ENCODE measurements at places on chromosomes 11 and 22. TPM values are rescaled to one million over a fixed set of nuclear protein-coding genes. Genes with fewer than 3 reads are reported as not detected.

GGA1 gene
- total RNA-seq: 59.8 TPM

OR2D2 gene
- total RNA-seq: not detected

ALX4 gene
- total RNA-seq: not detected

DNA sequence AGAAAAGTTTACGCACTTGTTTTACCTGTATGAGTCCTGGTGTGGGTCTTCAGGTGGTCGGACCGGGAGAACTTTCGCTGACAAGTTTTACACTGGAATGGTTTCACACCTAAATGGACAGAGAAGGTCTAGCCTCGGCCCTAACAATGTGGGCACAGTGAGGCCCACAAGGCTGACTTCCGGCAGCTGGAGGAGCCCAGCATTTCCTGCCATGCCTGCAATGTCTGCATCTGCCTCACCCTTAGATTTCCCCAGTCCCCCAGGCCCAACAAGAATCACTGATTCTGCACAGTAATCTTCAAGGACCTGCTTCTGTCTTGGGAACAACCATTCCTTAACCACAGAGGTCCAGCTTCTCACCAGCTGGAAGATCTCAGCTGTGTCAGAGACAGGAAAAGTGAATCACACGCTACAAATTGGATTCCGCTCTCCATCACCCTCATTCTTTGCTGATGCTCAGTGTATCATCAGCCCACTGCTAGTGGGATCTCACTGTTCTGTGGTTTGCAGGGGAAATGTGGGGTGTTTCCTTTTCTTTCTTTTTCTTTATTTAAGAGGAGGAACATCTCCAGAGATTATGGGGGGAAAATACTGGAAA, 43.3 kb downstream of the WT1 start:
- H3K27me3 ChIP-seq: no peaks in the 10 kb centered on the region
- H3K4me1 ChIP-seq: peaks cover 8% of the 10 kb centered on the region
- no peak overlapping the region for H3K4me3 ChIP-seq
- no peak for DNase-seq
- H3K36me3 ChIP-seq: no peaks in the 10 kb centered on the region

SCGB1A1 gene
- not detected for total RNA-seq

KRTAP5-9 gene
- total RNA-seq: not detected
